CD8-positive, alpha-beta memory T cell (primary cell): ENCODE measurements at places on chromosomes 7 and 10.

- DNase-seq: no peak
Measured at GRCh38 chr7:98110249-98111022, 3.8 kb downstream of the LMTK2 start.

DNA sequence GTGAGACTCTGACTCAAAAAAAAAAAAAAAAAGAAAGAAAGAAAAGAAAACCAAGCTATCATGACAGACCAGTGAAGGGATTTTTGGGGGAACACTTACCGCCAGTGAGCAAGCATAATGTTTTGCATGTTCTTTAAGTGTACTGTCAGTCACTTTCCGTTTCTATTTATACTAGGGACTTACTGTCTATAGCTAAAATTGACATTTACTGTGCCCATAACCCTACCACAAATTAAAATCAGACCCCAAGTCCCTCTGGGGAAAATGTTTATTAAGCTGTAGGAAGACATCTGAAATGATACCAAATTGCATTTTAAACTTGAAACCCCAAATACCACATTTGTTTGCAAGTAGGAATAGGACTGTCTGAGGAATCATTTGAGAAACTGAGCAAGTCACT is 252.8 kb downstream of the TRIL start:
- DNase-seq: no peak

- no peak for DNase-seq
Measured at GRCh38 chr7:73831834-73832651, 1.2 kb downstream of the CLDN4 start.

DNA sequence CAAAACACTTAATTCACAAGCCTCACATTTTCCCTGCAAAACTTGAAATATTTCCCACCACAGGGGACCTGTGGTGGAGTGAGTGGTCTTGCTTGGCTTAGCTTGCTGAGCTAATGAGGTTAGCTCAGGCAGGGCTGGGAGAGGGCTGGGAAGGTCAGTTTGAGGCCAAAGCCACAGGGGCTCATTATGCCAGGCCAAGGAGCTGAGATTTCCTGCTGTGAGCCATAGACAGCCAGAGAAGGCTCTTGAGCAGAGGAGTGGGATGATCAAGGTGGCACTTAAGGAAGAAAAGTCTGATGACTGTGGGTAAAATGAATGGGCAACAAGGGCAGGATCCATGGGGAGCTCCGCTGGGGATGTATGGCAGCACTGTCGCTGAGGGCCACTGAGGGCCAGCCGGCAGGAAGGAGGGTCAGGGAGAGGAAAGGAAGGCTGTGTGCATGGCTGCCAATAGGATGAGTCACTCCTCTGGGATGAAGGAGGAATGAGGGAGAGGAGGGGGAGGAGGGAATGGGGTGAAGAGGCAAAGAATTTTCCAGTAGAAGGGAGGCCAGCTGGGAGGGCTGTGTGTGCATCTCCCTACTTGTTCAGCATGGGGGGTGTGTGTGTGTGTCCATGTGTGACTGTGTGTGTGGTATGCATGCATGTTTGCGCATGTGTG is 18.7 kb upstream of the ZNF488 start:
- DNase-seq: no peak

DNA sequence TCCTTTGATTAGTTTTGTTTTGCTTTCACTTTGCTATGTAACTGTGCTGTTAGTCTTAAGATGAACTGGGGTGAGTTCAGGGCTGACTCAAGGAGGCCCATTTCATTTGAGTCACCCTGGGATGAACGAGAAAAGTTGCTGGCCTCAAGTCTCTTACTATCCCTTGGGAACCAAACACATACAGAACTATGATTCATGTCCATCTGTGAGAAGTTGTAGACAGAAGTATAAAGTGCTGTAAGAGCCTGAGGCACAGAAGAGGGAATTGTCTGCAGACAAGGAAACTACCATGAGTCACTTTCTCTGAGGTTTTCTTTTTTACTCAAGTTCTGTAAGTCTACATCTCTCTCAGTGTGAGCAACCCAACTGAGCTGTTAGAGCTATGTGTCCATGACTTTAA is 179.8 kb upstream of the CSTF2T start:
- no peak for DNase-seq

DNA sequence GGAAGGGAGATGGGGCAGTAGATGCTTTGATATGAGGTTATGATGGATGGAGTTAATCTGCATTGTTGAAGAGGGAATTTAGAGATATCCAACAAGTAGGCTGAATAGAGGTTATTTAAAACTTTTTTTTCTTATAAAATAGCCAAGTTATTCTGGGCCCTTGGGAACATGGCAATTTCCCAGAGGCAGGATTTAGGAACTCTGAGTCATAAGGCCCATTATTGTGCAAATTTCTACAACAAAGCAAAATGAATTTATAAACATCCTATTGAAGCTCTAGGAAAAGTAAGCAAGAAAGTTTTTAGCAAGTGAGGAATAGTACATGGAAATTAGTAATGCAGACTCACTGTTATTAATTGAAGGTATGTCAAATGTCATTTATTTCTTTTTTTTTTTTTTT is 160.9 kb upstream of the NPY start:
- no peak for DNase-seq

DNA sequence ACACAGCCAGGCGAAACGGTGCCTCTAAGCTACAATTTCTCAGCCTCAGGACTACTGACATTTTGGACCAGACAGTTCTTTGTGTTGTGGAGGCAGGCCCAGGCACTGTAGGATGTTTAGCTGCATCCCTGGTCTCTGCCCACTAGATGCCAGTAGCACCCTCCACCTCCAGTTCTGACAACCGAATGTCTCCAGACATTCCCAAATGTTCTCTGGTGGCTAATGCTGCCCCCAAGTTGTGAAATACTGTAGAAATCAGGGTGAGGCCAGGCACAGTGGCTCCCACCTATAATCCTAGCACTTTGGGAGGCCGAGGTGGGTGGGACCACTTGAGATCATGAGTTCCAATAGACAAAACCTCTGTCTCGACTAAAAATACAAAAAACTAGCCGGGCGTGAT is 18.2 kb downstream of the HNRNPF start:
- DNase-seq: peak; percentile 32

GRCh38 chr10:98340261-98340939 is 72.4 kb upstream of the LOXL4 start:
- DNase-seq: no peak
